ENCODE measurements at places on chromosomes 1 and 21.

- no peak overlapping the region for H3K27ac ChIP-seq
- no peaks in the 10 kb centered on the region for H3K27me3 ChIP-seq
- no peak for DNase-seq
- H3K4me1 ChIP-seq: no peaks in the 10 kb centered on the region
- H3K36me3 ChIP-seq: no peaks in the 10 kb centered on the region
- H3K4me3 ChIP-seq: no peak overlapping the region
Measured at GRCh38 chr1:187692799-187693198, 864.0 kb downstream of the PLA2G4A start.

DNA sequence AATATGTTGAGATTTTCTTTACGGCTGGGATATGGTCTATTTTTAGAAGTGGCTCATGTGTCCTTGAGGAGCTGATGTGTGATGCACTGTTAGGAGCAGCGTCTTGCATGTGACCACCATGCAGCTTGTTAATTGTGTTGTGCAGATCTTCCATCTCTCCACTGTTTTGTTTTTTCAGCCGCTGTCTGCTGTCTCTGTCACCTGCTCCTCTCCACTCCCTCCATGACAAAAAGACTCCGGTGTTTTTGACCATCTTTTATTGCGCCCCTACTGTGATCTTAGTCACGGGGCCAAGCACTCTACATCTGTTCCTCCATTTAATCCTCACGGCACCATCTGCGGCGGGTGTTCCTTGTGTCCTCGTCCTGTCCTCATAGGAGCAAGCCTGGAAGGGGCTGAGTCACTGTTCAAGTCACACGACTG is 51.8 kb downstream of the ADARB1 start:
- DNase-seq: no peak
- H3K27ac ChIP-seq: no peak overlapping the region
- no peak overlapping the region for H3K4me3 ChIP-seq

GRCh38 chr1:85836736-85837135 is 128.5 kb upstream of the ZNHIT6 start:
- no peak overlapping the region for H3K4me3 ChIP-seq
- no peaks in the 10 kb centered on the region for H3K4me1 ChIP-seq
- H3K27me3 ChIP-seq: no peaks in the 10 kb centered on the region
- no peak for DNase-seq
- no peak overlapping the region for H3K27ac ChIP-seq
- no peaks in the 10 kb centered on the region for H3K36me3 ChIP-seq

DNA sequence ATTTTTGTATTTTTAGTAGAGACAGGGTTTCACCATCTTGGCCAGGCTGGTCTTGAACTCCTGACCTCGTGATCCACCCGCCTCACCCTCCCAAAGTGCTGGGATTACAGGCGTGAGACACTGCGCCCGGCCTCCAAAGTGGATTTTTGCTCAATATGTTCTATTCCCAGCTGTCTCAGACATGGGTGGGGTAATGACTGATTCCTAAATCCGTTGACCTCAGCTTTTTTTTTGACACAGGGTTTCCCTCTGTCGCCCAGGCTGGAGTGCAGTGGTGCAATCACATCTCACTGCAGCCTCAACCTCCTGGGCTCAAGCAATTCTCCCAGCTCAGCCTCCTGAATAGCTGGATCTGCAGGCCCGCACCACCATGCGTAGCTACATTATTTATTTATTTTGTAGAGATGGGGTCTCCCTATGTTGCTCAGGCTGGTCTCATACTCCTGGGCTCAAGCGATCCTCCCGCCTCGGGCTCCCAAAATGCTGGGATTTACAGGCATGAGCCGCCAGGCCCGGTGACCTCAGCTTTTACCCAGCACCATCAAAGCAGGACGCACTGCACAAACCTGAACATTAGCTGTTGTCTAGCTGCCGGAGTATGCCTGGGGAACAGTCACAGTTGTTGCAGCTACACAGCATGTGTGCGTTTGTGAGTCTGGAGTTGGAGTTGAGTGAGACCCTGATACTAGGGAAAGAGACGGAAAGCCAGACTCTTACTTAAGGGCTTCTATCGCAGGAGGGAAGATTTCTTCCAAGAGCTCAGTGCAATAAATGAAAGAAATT is 43.7 kb upstream of the PSEN2 start:
- H3K27me3 ChIP-seq: no peaks in the 10 kb centered on the region
- H3K4me3 ChIP-seq: no peak overlapping the region
- no peak overlapping the region for H3K27ac ChIP-seq
- H3K4me1 ChIP-seq: peaks cover 6% of the 10 kb centered on the region
- no peaks in the 10 kb centered on the region for H3K36me3 ChIP-seq

GRCh38 chr1:71843012-71843411 is 439.3 kb downstream of the NEGR1 start:
- no peaks in the 10 kb centered on the region for H3K4me1 ChIP-seq
- no peak overlapping the region for H3K4me3 ChIP-seq
- no peaks in the 10 kb centered on the region for H3K27me3 ChIP-seq
- no peak for DNase-seq

GRCh38 chr1:232524056-232524455 is 105.9 kb downstream of the SIPA1L2 start:
- no peaks in the 10 kb centered on the region for H3K4me1 ChIP-seq
- H3K4me3 ChIP-seq: no peak overlapping the region
- H3K27me3 ChIP-seq: no peaks in the 10 kb centered on the region
- no peak for DNase-seq

GRCh38 chr1:241156231-241156965 is 200.6 kb downstream of the RGS7 start:
- no peak for DNase-seq
- no peak overlapping the region for H3K4me3 ChIP-seq
- H3K4me1 ChIP-seq: no peaks in the 10 kb centered on the region
- H3K36me3 ChIP-seq: no peaks in the 10 kb centered on the region

DNA sequence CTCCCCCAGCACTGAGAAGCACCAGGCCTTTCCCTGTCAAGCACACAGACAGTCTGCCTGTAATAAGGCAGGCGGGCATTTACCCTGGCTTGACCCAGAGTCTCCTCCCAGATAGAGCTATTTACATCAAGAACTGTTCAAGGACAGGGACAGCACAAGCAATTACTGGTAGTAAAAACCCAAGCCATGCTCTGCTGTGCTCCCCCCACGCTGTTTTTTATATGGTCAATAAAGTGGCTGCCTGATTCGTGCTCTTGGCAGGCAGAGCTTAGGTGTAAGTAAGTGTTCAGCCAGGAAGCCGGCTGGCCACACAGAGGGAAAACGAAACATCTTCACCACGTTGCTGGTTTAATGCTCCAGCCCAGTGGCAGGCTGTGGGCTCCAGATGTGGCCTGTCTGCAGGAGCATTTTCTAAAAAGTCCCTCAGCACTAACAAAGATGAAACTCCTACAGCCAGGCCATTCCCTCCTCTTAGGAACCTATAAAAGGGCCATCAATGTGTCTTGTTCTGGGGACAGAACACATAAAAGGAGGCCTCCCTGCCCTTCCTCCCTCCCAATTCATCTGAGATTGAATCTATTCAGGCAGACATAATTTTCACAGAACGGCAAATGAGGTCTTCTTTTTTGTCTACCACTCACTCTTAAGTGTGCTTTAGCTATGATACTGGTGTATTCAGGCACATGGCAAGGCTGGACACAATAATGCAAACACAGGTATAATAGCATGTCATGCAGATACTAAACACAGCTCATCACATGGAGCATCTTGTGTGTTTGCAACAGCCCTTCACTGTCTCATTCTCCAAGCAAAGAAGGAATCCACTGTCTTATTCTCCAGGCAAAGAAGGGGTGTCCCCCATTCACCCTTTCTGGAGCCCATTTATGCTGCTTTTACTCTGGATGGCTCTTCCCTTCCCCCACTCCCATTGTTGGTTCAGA is 378.9 kb downstream of the HHAT start:
- no peak overlapping the region for H3K4me3 ChIP-seq
- no peaks in the 10 kb centered on the region for H3K36me3 ChIP-seq
- H3K27ac ChIP-seq: peak overlapping the region; percentile 43
- DNase-seq: peak; percentile 87
- no peaks in the 10 kb centered on the region for H3K27me3 ChIP-seq
- peaks cover 23% of the 10 kb centered on the region for H3K4me1 ChIP-seq

DNA sequence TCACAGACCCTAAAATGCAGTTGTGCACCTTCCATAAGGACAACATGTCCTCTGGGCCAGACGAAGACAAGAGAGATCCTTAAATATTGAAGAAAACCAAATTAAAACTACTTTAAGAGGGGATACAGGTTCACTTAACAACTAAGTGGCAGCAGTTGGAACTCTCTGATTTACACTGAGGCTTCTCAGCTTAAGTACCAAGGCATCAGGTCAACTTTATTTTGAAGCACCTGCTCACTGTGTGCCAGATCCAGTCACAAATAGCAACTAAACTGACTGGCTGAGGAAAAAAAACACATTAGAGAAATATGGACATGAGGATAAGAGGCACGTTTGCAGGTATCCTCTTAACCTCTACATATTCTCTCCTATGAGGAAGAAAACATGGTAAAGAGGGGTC is 33.2 kb downstream of the SLC35D1 start:
- peaks cover 6% of the 10 kb centered on the region for H3K36me3 ChIP-seq
- H3K27me3 ChIP-seq: no peaks in the 10 kb centered on the region
- no peak for DNase-seq
- H3K4me1 ChIP-seq: peaks cover 26% of the 10 kb centered on the region

DNA sequence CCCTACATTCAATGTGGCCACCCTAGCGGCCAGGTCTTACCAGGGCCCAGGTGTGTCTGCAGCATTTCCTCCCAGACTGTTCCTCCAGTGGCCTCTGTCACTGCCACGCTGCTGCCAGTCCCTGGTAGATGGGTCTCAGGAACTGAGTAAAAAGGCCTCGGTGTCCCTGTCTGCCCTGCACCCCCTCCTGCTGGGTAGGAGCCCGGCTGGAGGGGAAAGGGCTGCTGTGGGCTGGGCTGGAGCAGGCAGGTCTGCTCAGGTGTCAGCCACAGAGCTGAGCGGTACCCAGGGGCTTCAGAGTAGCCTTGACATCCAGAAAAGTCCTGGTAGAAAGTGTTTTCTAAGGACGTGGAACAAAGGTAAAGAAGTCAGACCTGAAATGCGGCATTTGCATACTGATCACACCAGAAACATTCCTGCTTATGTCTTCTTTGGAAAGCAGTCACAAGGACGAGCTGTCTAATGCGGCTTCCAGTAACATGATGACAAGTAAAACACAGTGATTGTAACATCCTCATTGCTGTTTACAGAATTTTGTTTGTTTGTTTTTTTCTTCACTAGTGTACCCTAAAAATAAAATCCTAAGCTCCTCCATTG is 32.6 kb downstream of the SEC16B start:
- no peaks in the 10 kb centered on the region for H3K27me3 ChIP-seq
- H3K27ac ChIP-seq: no peak overlapping the region
- no peaks in the 10 kb centered on the region for H3K36me3 ChIP-seq
- no peaks in the 10 kb centered on the region for H3K4me1 ChIP-seq
- no peak overlapping the region for H3K4me3 ChIP-seq

DNA sequence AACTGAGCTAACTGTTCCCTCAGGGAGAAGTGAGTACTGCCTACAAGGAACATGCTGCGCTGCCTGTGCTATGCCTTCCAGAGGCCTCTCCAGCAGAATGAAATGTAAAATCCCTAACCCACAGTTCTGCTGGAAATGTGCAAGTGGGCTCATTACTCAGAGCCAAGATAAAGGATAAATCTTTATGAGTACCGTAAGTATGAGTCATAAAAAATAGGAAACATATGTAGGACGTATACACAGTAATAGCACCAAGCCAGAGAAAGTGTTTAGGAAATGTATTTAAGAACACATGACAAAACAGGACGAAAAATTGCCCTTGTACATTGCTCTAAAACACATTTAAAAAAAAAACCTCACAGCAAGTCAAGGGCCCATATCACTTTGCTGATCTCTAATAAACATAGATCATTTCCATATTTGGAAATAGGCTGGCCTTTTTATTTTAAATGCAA is 104.6 kb downstream of the TGFBR3 start:
- H3K27me3 ChIP-seq: no peaks in the 10 kb centered on the region
- no peaks in the 10 kb centered on the region for H3K36me3 ChIP-seq
- no peak overlapping the region for H3K4me3 ChIP-seq
- no peak for DNase-seq

DNA sequence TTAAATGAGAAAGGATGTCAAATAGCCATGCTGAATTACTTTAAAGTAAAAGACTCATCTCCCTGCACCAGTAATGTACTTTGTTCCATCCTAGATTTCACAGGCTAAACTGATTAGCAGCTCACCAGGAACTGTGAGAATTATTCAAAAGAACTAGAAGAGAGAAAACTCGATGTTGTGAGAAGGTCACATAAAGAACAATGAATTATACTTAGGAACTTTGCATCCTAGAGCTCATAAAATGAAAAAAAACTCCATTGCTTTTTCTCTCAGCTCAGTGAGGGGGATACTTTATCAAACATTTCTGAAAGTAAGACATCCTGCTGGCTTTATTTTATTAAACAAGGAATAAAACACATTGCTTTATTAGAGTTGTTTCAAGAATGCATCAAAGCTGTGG is 278.5 kb downstream of the MRPL39 start:
- no peak overlapping the region for H3K27ac ChIP-seq
- no peak for DNase-seq
- H3K27me3 ChIP-seq: no peaks in the 10 kb centered on the region
- no peaks in the 10 kb centered on the region for H3K4me1 ChIP-seq
- no peak overlapping the region for H3K4me3 ChIP-seq
- H3K36me3 ChIP-seq: no peaks in the 10 kb centered on the region

- H3K27ac ChIP-seq: no peak overlapping the region
- H3K4me3 ChIP-seq: no peak overlapping the region
- peaks cover 42% of the 10 kb centered on the region for H3K4me1 ChIP-seq
- H3K36me3 ChIP-seq: no peaks in the 10 kb centered on the region
- peak; percentile 61 for DNase-seq
Measured at GRCh38 chr1:232599178-232600041, 30.5 kb downstream of the SIPA1L2 start.

DNA sequence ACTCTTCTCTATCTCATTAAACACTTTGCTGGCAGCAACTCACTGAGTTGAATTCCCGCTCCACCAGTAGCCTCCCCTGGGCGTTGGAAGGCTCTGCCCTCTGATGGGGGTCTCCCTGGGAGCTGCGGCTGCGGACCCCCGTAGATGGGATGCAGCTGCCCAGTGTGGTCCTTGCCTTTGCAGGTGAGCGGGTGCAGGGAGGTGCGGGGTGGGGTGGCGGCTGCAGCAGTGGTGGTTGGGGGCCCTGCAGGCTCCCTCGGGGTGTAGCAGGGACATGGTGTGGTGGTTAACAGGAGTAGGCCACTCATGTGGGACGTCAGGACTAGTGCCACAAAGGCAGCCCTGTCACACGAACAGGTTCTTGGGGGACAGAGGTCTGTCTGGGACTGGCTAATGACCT is 42.0 kb downstream of the GALNT2 start:
- peak overlapping the region; percentile 26 for H3K4me3 ChIP-seq
- peaks cover 81% of the 10 kb centered on the region for H3K4me1 ChIP-seq
- peak overlapping the region; percentile 93 for H3K27ac ChIP-seq
- H3K36me3 ChIP-seq: no peaks in the 10 kb centered on the region
- no peak for DNase-seq

GRCh38 chr1:101382135-101382534 is 145.3 kb downstream of the S1PR1 start:
- DNase-seq: no peak
- H3K27ac ChIP-seq: no peak overlapping the region
- H3K4me3 ChIP-seq: no peak overlapping the region
- no peaks in the 10 kb centered on the region for H3K27me3 ChIP-seq

- H3K27ac ChIP-seq: no peak overlapping the region
- H3K4me3 ChIP-seq: no peak overlapping the region
- no peak for DNase-seq
- H3K36me3 ChIP-seq: no peaks in the 10 kb centered on the region
- peaks cover 64% of the 10 kb centered on the region for H3K27me3 ChIP-seq
Measured at GRCh38 chr1:3482378-3482849, 27.9 kb downstream of the ARHGEF16 start.
